ENCODE measurements at places on chromosomes 6 and 20. TPM values are rescaled to one million over a fixed set of nuclear protein-coding genes. Genes with fewer than 3 reads are reported as not detected.

DNA sequence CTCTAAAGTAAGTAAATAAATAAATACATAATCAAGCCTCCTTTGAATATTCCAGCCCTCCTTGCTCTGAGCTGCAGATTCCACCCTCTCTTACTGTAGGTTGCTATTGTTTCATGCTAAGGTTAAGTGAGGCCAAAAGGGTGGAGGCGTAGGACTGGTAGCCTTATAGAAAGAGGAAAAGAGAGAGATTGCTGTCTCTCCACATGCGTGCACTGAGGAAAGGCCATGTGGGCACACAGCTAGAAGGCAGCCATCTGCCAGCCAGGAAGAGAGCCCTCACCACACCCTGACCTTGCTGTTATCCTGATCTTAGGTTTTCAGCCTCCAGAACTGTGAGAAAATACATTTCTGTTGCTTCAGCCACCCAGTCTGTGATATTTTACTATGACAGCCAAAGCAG, 87.4 kb upstream of the SHLD1 start:
- no peak for DNase-seq

GRCh38 chr6:41443616-41444525, 102.3 kb upstream of the FOXP4 start:
- no peak for DNase-seq

GRCh38 chr20:17471606-17472187, 59.5 kb downstream of the BFSP1 start:
- no peak for DNase-seq

- no peak for DNase-seq
Observed at GRCh38 chr20:50561379-50562078, 51.3 kb downstream of the PTPN1 start.

Gene SIRPB2
- not detected for total RNA-seq

Measured in Peyer's patch (tissue), 4 donors.